ENCODE measurements at places on chromosomes 11 and 22.

DNA sequence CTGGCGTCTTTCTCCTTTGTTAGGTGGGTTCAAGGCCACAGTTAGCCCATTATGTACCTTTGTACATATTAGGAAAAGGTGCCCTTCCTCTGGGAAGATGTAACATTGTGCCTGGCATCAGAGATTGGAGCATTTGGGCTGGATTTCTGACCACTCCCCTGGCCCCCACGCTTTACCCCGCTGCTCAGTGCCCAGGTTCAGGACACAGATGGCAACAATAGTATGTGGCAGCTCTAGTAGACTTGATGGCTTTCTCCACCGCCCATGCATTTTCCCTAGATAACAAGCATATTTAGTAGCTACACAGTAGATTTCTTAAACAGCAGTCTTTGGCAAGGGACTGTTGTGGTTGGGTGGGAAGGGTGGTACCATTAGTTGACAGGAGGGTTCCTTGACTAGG, 53.1 kb downstream of the YAP1 start:
- DNase-seq = no peak
- peaks cover 14% of the 10 kb centered on the region for H3K36me3 ChIP-seq
- H3K4me1 ChIP-seq = peaks cover 43% of the 10 kb centered on the region
- H3K27ac ChIP-seq = no peak overlapping the region

- H3K36me3 ChIP-seq = no peaks in the 10 kb centered on the region
- H3K27ac ChIP-seq = no peak overlapping the region
- no peak overlapping the region for H3K4me3 ChIP-seq
- H3K4me1 ChIP-seq = no peaks in the 10 kb centered on the region
These were observed 498.8 kb upstream of the API5 start for GRCh38 chr11:42812960-42813359.

DNA sequence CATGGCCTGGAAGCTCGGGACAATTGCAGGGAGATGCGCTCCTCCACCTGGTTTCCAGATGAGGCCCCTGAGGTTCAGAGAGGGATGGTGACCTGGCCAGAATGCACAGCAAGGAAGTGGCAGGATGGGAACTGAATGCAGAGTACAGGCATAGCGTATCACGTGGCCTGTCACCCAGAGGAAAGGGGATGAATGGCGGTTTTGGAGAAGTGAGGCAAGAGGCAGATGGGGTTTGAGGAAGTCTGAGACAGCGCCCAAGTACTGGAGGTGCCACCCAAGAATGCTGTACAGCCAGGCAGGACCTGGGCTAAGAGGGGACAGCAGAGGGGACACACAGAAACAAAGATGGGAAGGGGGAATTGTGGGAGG, 4.9 kb downstream of the RAB3IL1 start:
- H3K27ac ChIP-seq = peak overlapping the region; percentile 54
- peaks cover 1% of the 10 kb centered on the region for H3K36me3 ChIP-seq
- peak; percentile 25 for DNase-seq
- H3K27me3 ChIP-seq = no peaks in the 10 kb centered on the region

DNA sequence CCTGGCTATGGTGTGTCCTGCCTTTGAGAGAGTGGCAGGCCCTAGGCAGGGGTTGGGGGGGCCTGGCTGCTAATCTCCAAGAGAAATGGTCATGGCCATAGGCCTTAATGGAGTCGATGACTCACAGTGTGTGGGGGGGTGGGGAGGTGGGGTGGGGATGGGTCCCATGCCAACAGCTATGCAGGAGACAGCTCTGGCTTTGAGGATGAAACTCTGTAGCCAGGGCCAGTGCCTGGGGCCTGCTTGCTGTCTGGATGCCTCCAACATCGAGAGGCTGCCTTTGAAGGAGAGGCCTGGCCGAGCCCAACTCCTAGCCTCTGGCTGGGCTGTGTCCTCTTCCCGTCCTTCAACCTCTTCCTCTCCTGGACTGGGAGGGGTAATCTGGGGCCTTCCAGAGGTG, 23.9 kb upstream of the TSPAN18 start:
- no peaks in the 10 kb centered on the region for H3K36me3 ChIP-seq
- H3K4me1 ChIP-seq = peaks cover 44% of the 10 kb centered on the region
- no peak overlapping the region for H3K27ac ChIP-seq
- H3K27me3 ChIP-seq = no peaks in the 10 kb centered on the region

DNA sequence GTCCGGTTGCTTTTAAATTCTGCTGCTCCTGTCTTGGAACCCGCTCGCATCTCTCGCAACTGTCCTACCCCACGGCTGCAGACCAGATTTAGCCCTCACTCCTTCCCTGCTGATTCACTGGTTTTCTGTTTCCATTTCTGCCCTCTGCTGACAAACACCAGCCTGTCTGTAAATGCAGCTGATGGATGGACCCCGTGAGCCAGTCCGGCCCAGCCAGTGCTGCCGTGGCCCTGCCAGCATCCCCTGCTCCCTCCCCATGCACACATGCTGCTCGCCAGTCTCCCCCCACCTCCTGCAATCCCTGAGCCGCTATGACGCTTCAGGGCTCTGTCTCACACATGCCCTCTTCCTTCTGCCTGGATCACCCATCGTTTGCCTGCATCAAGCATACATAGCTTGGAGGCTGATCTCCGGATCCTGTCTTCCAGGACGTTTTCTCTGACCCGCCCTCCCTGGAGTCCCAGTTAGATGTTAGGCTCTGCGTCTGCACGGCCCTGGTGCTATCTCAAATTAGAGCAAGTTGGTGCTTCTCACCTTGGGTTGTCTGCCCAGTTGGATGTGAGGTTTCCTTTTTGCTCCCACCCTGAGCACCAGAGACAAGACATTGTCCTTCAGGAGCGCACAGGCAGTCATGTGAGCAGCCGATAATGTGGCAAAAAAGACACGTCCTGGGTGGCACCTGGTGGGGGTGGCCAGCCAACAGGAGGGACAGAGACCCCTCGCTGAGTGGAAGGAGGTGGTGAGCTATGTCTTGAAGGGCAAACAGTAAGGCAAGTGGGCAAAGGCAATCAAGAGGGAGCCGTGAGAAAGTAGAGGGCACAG, 4.3 kb upstream of the ACR start:
- H3K4me1 ChIP-seq = peaks cover 50% of the 10 kb centered on the region
- peak; percentile 16 for DNase-seq
- H3K27me3 ChIP-seq = peaks cover 85% of the 10 kb centered on the region
- H3K4me3 ChIP-seq = no peak overlapping the region
- peak overlapping the region; percentile 7 for H3K27ac ChIP-seq

GRCh38 chr11:11946180-11946579, 62.2 kb downstream of the DKK3 start:
- H3K27ac ChIP-seq = peak overlapping the region; percentile 51
- no peak overlapping the region for H3K4me3 ChIP-seq
- no peak for DNase-seq

GRCh38 chr11:65898656-65899355, 1.4 kb downstream of the FOSL1 start:
- no peak for DNase-seq
- H3K27me3 ChIP-seq = peaks cover 15% of the 10 kb centered on the region
- peak overlapping the region; percentile 79 for H3K4me3 ChIP-seq
- H3K36me3 ChIP-seq = no peaks in the 10 kb centered on the region

GRCh38 chr11:20647976-20648565, 21.3 kb upstream of the NELL1 start:
- no peaks in the 10 kb centered on the region for H3K36me3 ChIP-seq
- H3K4me3 ChIP-seq = no peak overlapping the region
- no peaks in the 10 kb centered on the region for H3K4me1 ChIP-seq

- H3K27me3 ChIP-seq = peaks cover 65% of the 10 kb centered on the region
- DNase-seq = no peak
- H3K4me1 ChIP-seq = no peaks in the 10 kb centered on the region
- H3K4me3 ChIP-seq = no peak overlapping the region
- no peaks in the 10 kb centered on the region for H3K36me3 ChIP-seq
These were observed 119.6 kb upstream of the IGLL5 start for GRCh38 chr22:22767876-22768602.

GRCh38 chr11:102325088-102325487, 7.8 kb downstream of the BIRC3 start:
- H3K27me3 ChIP-seq = no peaks in the 10 kb centered on the region
- no peak for DNase-seq
- H3K4me3 ChIP-seq = no peak overlapping the region
- H3K36me3 ChIP-seq = peaks cover 30% of the 10 kb centered on the region
- no peak overlapping the region for H3K27ac ChIP-seq

GRCh38 chr11:100756559-100756958, 69.5 kb downstream of the ARHGAP42 start:
- H3K4me3 ChIP-seq = no peak overlapping the region
- no peaks in the 10 kb centered on the region for H3K36me3 ChIP-seq
- DNase-seq = no peak
- no peak overlapping the region for H3K27ac ChIP-seq
- no peaks in the 10 kb centered on the region for H3K27me3 ChIP-seq
- peaks cover 78% of the 10 kb centered on the region for H3K4me1 ChIP-seq
